Calu3 (cell line): ENCODE measurements at places on chromosomes 6 and 20. TPM values are rescaled to one million over a fixed set of nuclear protein-coding genes. Genes with fewer than 3 reads are reported as not detected.
A peak's percentile ranks its signal among the peaks of the same experiment; 100 is the strongest.

GRCh38 chr20:24389686-24390085 is 79.7 kb upstream of the SYNDIG1 start:
- H3K4me3 ChIP-seq, result no peak overlapping the region
- no peaks in the 10 kb centered on the region for H3K4me1 ChIP-seq
- H3K27me3 ChIP-seq, result peaks cover 22% of the 10 kb centered on the region

DNA sequence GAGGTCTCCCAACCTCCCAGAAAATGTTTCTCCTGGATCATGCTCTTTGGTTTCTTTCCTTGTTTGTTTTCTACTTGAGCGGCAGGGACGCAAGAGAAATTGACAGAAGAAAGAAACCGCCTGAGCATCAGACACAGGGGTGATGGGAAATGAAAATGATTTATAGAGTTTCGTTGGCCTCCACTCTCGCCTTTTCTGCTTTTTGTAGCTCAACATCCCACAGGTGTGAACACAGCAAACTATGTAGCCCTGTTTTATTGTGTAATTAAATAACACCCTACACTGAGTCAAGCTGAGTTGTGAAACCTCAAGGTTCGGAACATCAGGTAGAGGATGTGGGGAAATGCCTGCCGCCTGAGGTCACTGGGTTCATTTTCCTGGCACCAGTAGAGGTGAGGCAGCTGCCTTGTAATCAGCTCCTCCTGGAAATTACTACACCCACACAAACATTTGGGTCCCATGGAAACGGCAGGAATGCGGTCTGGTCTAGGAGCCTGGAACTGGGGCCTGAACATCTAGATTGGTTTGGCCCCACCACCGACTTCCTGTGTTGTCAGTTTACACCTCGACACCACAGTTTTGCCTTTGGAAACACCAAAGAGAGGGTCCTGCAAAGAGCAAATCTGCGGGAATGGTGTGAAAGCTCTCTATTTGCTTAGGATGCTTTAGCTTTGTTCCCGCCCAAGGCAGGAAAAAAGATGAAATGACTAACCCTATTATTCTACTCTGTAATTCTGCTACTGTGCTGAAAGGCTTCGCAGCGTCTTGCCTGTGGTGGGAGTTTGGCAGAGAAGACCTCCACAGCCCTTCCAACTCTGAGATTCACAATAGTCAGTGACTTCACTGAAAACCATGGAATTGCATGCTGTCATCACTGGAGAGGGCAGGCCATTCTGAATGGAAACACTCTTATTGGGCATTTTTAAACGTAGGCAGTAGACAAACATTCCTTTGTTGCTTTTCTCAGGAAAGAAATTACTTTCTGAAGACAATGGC is 53.0 kb downstream of the ADAT2 start:
- peaks cover 6% of the 10 kb centered on the region for H3K36me3 ChIP-seq
- no peaks in the 10 kb centered on the region for H3K27me3 ChIP-seq
- DNase-seq, result peak; percentile 83
- peaks cover 58% of the 10 kb centered on the region for H3K4me1 ChIP-seq
- peak overlapping the region; percentile 93 for H3K27ac ChIP-seq

DNA sequence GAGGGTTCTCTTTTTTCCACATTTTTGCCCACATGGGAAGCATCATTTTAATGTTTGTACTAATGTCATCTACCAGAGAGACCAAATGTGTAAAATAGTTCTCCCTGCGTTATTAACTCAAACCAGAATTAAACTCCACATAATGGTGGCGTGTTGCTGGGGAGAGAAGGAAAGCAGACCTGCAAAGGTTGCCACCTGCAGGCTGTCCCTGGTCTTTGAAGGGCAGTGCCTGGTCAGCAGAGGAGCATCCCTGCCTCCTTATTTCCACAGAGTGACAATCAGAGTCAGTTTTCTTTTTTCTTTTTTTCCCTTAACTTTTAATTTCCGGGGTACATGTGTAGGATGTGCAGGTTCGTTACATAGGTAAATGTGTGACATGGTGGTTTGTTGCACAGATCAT is 214.5 kb downstream of the TBX18 start:
- no peak overlapping the region for H3K4me3 ChIP-seq
- H3K4me1 ChIP-seq, result peaks cover 38% of the 10 kb centered on the region
- H3K27ac ChIP-seq, result no peak overlapping the region
- H3K27me3 ChIP-seq, result no peaks in the 10 kb centered on the region

GRCh38 chr6:34032856-34033255 is 113.0 kb downstream of the GRM4 start:
- H3K27ac ChIP-seq, result no peak overlapping the region
- no peak overlapping the region for H3K4me3 ChIP-seq
- H3K4me1 ChIP-seq, result no peaks in the 10 kb centered on the region
- no peaks in the 10 kb centered on the region for H3K36me3 ChIP-seq

DNA sequence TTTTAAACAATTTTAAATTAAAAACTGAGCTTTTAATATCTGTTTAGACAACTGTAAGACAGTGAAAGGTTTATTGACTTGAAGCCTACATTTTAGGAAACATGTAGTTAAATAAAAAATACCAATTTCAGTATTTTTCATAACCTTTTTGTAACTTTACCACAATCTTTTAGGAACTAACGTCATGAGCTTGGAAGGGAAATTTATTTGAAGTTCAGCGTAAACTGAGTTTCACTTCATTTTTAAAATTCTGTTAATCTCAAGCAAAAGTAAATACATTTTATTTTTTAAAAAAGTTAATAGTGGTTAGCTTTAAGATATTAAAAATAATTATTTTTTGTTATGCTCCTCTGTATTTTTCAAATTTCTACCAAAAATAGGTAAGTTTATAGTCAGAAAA is 5.5 kb downstream of the CST7 start:
- DNase-seq, result no peak
- no peak overlapping the region for H3K27ac ChIP-seq
- no peaks in the 10 kb centered on the region for H3K36me3 ChIP-seq

DNA sequence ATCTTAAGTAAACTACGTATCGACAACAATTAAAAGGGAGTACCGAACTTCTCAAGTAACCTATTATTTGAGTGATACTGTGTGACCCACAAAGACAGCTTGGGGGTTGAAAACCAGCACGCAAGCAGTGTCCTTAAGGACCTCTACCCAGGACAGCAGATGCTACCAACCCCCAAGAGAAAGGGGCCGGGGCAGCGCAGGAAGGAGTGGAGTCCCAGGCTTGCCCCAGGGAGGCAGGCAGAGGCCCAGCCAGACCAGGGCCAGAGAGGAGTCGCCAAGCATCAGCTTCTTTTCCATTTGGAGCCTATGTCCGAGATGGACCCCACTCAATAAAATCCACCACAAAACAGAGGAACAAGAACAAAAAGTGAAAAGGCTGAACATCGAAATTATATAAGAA is 11.9 kb downstream of the DIDO1 start:
- H3K36me3 ChIP-seq, result peaks cover 40% of the 10 kb centered on the region
- peak overlapping the region; percentile 73 for H3K27ac ChIP-seq
- H3K4me3 ChIP-seq, result peak overlapping the region; percentile 37
- peaks cover 49% of the 10 kb centered on the region for H3K4me1 ChIP-seq

GRCh38 chr6:154868143-154868594 is 126.9 kb upstream of the TIAM2 start:
- no peaks in the 10 kb centered on the region for H3K27me3 ChIP-seq
- H3K27ac ChIP-seq, result no peak overlapping the region
- DNase-seq, result peak; percentile 7
- peaks cover 6% of the 10 kb centered on the region for H3K36me3 ChIP-seq
- peaks cover 9% of the 10 kb centered on the region for H3K4me1 ChIP-seq

DNA sequence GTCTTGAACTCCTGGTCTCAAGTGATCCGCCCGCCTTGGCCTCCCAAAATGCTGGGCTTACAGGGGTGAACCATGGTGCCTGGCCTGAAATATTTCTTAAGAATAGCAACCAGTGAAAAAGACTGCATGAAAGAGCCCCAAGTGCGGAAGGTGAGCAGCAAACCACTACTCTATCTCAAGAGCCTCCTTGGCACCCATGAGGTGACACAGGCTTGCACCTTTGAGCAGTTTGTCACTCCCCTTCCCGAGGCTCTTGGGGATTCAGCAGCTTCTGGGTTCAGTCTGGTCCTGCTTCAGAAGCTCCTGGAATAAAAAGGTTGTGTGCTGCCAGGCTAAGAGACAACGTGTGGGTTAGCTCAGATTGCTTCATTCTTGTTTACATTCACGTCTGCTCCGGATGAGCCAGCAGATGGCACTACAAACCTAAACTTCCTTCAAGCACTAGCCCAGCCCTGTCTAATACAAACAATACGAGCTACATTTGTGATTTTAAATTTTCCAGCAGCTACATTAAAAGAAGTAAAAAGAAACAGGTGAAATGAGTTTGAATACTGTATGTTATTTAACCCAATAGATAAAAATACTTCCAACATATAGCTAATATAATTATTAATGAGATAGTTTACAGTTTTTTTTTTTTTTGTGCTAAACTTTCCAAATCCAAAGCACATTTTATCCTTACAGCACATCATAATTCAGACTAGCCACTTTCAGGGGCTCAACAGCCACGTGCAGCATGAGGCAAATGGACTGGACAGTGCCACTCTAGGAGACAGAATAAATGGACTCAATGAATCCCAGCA is 46.2 kb downstream of the GJA10 start:
- no peaks in the 10 kb centered on the region for H3K36me3 ChIP-seq
- peak overlapping the region; percentile 27 for H3K27ac ChIP-seq
- DNase-seq, result peak; percentile 67
- peaks cover 21% of the 10 kb centered on the region for H3K27me3 ChIP-seq
- H3K4me3 ChIP-seq, result peak overlapping the region; percentile 12

- peak; percentile 95 for DNase-seq
- H3K4me3 ChIP-seq, result peak overlapping the region; percentile 40
- H3K36me3 ChIP-seq, result peaks cover 35% of the 10 kb centered on the region
- H3K27ac ChIP-seq, result peak overlapping the region; percentile 82
- H3K4me1 ChIP-seq, result peaks cover 70% of the 10 kb centered on the region
These were observed 12.4 kb downstream of the WFDC3 start for GRCh38 chr20:45779011-45779915.

GRCh38 chr6:144757299-144757698 is 472.2 kb downstream of the UTRN start:
- peaks cover 10% of the 10 kb centered on the region for H3K4me1 ChIP-seq
- peaks cover 5% of the 10 kb centered on the region for H3K36me3 ChIP-seq
- no peaks in the 10 kb centered on the region for H3K27me3 ChIP-seq
- no peak overlapping the region for H3K27ac ChIP-seq
- no peak for DNase-seq

DNA sequence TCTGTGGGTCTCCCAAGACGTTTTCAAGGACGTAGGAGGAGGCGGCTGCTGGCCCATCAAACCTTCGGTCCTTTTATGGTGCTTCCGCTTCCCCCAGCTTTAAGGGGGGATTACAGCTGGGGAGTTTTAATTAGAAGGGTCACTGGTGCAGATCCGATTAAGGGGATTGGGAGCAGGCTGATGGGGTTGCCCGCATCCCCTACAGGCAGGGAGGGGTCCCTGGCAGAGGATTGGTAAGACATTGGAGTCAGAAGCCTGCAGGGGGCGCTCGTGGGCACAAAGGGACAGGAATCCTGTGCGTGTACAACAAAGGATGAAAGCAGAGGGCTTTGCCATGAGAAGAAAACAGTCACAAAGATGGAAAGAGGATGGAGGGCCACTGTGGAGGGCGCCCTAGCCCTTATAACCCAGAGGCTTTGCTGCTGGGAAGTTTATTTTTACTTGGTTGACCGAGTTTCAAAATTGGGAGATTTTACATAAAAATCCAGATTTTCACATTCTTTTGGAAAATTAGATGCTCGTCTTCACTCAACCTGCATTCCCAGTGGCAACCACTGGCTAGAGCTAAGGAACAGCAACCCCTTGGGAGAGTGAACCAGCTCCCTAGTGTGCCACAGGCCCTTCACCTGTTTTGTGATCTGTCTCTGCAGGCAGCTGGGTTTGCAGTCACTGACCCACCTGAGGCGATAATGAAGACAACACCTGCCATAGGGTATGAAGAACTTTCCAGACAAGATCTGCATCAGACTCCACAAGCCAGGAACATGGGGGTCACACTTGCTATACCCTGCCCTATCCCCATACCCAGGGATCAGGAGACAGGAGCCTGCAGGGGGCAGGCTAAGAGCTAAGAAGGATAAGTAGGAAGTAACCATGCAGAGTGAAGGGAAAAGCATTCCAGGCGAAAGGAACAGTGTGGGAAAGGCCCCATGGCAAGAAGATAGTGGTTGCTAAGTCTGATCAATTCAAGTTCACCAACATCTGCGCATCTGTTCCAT is 97.7 kb downstream of the KCNB1 start:
- DNase-seq, result peak; percentile 89
- no peak overlapping the region for H3K27ac ChIP-seq
- H3K27me3 ChIP-seq, result peaks cover 89% of the 10 kb centered on the region
- no peaks in the 10 kb centered on the region for H3K36me3 ChIP-seq

DNA sequence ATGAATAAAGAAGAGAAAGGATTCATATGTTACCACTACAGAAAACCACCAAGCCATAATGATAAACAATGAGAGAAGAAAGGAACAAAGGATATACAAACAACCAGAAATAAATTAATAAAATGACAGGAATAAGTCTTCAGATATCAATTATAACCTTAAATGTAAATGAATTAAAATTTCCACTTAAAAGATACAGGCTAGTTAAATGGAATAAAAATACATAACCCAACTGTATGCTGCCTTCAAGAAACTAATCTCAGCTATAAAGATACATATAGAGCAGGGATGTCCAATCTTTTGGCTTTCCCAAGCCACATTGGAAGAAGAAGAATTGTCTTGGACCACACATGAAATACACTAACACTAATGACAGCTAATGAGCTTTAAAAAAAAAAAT is 135.9 kb upstream of the GJE1 start:
- H3K27ac ChIP-seq, result no peak overlapping the region
- no peaks in the 10 kb centered on the region for H3K27me3 ChIP-seq
- no peaks in the 10 kb centered on the region for H3K4me1 ChIP-seq
- H3K36me3 ChIP-seq, result no peaks in the 10 kb centered on the region
- H3K4me3 ChIP-seq, result no peak overlapping the region

GRCh38 chr6:18820725-18821124 is 433.6 kb downstream of the RNF144B start:
- no peaks in the 10 kb centered on the region for H3K27me3 ChIP-seq
- DNase-seq, result no peak
- H3K27ac ChIP-seq, result no peak overlapping the region
- no peak overlapping the region for H3K4me3 ChIP-seq

DNA sequence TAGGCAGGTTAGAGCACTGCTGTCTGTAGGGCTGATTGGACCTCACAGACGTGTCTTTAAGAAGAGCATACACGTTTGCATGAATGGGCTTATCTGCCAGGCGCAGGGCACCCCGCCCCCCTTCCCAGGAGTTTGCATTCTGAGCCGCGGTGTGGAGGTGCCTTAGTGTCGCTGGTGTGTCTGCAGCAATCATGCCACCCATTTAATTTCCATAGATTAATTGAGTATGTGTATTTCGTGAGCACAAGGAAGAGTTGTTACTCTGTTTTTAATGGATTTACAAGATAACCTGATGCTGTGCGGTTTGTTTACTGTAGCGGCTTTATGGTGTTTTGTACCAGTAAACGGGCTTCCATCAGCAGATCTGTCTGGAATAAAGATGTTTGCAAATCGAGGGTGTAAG is 107.7 kb downstream of the ZDHHC14 start:
- no peaks in the 10 kb centered on the region for H3K36me3 ChIP-seq
- no peak overlapping the region for H3K27ac ChIP-seq
- DNase-seq, result no peak
- H3K4me3 ChIP-seq, result no peak overlapping the region

Gene CST4
- not detected in 2 replicates for total RNA-seq

Gene PRELID3B
- 128 and 136 TPM in 2 replicates for total RNA-seq

Gene NSFL1C
- 81.0 and 86.3 TPM in 2 replicates for total RNA-seq

Gene UBD
- 74.0 and 82.8 TPM in 2 replicates for total RNA-seq

Gene BLTP3A
- 33.4 and 34.8 TPM in 2 replicates for total RNA-seq

Gene NDUFAF4
- 39.6 and 50.9 TPM in 2 replicates for total RNA-seq
